NCI-H2107 (cell line): ENCODE measurements at places on chromosomes 7 and 10.

- no peak for DNase-seq
Observed at GRCh38 chr10:44517635-44518034, 132.7 kb upstream of the CXCL12 start.

- no peak for DNase-seq
Observed at GRCh38 chr10:127123626-127124025, 72.8 kb downstream of the INSYN2A start.

DNA sequence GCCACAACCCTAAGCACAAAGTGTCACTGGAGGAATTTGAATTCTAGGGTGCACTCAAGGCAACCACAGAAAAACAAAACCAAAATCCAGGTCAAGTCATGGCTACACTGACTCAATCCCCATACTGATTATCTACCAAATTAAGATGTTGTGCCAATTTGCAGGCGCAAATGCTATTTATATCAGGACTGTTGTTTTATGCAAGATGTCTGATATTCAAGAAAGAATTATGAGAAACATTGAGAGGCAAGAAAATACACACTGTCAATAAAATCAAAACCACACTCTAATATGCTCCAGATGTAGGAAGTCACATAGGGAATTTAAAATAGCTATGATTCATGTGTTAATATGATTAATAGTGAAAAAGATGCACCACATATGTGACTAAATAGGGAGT is 141.3 kb upstream of the MINDY3 start:
- DNase-seq = no peak

GRCh38 chr7:140542228-140542603 is 62.9 kb upstream of the MKRN1 start:
- DNase-seq = no peak

DNA sequence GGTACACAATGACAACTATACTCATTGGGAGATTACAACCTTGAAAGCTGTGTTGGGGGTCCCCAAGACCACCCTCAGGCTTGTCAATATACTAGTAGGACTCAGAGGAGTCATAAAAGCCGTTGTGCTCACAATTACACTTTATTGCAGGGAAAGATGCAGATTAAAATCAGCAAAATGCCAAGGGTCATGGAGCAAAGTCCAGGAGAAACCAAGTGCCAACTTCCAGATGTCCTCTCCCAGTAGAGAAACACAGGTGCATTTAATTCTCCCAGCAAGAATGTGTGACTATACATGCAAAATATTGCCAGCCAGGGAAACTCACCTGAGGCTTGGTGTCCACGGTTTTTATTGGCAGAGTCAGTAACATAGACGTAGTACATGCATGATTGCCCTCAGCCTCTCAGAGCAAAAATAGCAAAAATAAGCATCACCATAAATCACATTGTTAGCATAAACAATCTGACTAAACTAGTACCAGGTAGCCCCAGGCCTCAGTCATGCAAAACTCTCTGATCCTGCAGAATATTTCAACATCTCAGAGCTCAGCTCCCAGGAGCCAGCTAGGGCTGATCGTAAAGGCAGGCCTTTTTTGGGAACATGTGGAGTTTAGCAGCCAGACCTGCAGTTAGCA is 50.7 kb downstream of the VIM start:
- no peak for DNase-seq

- no peak for DNase-seq
Observed at GRCh38 chr7:30062587-30062986, 34.4 kb downstream of the PLEKHA8 start.

- DNase-seq = no peak
Observed at GRCh38 chr7:96040250-96040772, 268.0 kb downstream of the DYNC1I1 start.

- no peak for DNase-seq
Observed at GRCh38 chr10:79628988-79629954, 18.5 kb downstream of the SFTPA1 start.

- no peak for DNase-seq
Observed at GRCh38 chr10:52966904-52967303, 194.3 kb upstream of the MBL2 start.

DNA sequence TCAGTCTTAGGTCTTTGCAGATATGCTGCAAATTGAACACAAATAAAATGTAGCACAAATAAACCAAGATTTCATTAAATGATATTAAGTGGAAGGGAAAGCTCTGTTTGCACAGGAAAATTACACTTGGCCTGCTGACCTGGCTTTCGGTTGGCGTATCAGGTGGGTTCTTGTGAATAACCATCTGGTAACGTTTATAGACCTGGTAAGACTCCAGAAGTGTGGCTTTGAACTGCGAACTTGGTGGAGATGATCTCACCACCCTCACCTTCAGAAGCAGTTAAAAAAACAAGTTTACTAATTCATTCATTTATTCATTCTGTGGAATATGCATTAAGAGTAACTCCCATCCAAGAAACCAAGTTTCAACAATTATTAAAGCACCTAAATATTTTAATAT is 28.1 kb downstream of the ATE1 start:
- no peak for DNase-seq

DNA sequence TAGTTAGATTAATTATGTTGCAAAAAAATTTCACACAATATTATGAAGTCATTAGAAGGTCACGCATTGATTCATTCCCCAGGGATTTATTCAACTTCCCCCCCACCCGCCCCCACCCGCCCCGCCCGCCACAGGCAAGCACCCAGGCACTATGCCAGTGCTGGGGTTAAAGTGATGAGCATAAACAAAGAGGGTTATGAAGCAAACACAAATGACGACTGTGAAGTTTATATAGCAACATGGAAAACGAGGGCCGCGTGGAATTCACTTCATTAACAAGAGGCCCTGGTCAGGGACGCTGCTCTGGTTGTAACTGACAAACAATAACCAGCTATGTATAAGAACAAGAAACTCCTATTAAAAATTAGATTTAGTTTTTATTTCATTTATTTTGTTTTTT is 656.5 kb upstream of the COBL start:
- no peak for DNase-seq

- no peak for DNase-seq
Observed at GRCh38 chr7:47497367-47498096, 84.4 kb downstream of the TNS3 start.

- DNase-seq = no peak
Observed at GRCh38 chr7:24729365-24730017, 27.8 kb downstream of the GSDME start.

DNA sequence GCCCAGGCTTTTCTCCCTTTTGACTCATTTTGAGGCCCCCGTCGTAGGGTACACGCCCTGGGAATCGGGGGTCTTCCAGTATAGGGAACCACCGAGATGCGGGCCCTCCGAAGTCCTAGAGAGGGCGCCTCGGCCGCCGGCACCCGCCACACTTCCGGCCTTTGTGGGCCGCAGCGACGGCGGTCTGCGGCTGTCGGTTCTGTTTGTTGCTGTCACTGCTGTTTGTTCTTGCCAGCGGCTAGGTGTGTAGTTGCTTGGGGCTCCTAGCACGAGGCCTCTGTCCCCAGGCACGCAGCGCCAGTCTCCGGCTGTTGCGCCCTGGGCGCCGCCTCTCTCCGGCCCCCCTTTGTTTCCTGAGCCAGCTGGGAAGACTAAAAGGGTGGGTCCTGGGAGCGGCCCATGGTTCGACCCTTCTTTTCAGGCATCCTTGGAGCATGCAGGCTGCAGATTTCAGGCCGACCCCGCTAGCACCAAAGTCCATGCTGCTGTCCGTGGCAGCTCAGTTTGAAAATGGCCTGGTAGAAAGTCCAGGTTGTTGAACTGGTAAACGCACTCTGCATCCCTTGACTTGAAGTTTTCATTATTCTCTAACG is 17.8 kb upstream of the ZKSCAN1 start:
- DNase-seq = no peak

DNA sequence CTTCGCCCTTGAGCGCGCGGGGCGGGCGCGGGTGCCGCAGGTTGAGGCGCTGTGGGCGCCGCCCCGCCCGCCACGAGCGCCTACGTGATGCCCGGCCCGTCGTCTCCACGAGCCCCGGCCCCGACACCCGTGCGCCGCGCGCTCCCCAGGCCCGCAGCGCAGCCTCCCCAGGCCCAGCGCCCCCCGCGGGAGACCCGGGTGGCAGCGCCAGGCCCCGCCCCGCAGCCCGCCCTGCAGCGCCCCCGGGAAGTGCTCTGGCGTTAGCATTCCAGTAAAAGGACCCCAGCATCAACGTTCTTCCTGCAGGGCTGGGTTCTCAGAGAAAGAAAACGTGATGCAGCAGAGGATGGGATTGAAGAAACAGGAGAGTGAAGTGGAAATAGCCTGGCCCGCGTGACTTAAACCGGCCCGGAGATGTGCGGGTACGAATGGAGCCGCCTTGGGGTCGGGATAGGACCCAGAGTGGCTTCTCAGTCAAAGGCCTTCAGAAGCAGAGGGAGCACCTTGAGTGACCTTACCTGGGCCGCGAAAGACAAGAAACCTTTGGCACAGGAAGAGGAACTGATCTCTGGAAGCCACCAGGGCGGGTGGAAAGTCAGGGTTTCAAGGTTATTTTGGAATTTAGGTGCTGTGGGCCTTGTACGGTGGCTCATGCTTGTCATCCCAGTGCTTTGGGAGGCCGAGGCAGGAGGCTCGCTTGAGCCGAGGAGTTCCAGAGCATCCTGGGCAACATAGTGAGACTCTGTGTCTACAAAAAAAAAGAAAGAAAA is 1.8 kb downstream of the PFKP start:
- no peak for DNase-seq

DNA sequence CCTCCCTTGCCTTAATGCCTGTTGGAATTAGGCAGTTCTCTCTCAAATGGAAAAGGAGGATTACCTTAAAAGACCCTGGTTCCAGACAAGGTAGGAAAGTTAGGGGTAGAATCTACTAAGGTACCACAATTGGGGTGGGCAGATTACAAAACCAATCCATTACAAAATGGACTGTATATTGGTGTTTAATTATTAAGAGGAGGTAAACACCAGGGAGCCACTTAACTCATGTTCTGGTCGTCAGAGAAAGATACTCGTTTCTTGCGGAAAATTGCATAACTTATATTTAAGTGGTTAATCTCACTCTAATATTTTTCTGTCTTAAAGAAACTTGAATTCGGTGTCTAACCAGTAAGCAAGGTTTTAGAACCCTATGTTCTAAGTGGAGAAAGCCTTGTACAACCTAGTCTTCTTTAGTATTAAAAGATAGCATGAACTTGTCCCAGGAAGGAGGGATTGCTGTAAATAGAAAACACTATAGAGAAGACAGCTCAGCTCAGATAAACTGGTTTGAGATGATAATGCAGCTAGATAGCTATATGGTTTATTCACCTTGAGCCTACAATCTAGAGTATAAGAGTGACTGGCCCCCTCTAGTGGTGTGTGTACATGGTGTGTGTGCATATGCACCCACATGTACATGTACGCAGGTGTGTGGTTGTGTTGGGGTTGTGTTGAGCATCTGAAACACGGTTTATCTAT is 58.0 kb upstream of the STRIP2 start:
- peak; percentile 10 for DNase-seq
